Natural killer cell treated with Interleukin-12 subunit alpha and Interleukin-12 subunit beta and Interleukin-15 and Interleukin-18, amount 100 ng/mL, for 72 hours (primary cell): ENCODE measurements at places on chromosomes 2 and 18.

DNA sequence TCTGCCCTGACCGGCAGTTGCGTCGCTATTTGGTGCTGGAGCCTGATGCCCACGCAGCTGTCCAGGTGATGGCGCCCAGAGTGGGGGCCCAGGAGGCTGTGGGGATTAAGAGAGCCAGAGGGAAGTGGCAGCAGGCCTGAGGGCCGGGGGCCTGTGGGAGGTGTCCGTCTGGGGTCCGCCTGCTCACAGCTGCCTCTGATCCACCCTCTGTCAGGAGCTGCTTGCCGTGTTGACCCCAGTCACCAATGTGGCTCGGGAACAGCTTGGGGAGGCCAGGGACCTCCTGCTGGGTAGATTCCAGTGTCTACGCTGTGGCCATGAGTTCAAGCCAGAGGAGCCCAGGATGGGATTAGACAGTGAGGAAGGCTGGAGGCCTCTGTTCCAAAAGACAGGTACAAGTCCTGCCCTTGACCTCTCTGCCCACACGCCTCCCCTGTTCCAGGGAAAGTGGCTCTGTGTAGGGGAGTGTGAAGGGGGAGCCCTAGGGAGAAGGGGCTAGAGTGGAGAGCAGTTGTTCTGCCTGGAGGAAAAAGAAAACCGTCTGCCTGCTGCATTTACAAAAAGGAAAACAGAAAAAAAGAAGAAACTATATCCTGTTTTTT is 11.6 kb downstream of the STK11IP start:
- DNase-seq: no peak

GRCh38 chr2:101307950-101308431 is 510 bp downstream of the RNF149 start:
- DNase-seq: no peak

GRCh38 chr2:203569677-203570316 is 34.7 kb upstream of the RAPH1 start:
- no peak for DNase-seq

- DNase-seq: no peak
These were observed 490.1 kb upstream of the REG3G start for GRCh38 chr2:78535395-78535794.
